ENCODE measurements at places on chromosomes 16 and 17.

DNA sequence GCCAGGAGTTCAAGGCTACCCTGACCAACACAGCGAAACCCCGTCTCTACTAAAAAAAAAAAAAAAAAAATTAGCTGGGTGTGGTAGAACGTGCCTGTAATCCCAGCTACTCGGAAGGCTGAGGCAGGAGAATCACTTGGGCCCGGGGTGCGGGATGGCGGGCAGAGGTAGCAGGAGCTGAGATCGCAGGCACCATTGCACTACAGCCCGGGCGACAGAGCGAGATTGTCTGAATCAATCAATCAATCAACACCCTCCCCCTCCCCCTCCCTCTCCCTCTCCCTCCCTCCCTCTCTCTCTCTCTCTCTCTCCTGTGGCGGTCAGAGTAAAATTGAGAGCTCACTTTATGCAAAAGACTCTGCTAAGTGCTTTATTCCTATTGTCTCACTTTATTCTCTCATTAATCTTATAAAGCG, 1.2 kb downstream of the HSDL1 start:
- no peak for DNase-seq

GRCh38 chr16:17921357-17921978, 415.1 kb downstream of the NPIPA8 start:
- DNase-seq = no peak

DNA sequence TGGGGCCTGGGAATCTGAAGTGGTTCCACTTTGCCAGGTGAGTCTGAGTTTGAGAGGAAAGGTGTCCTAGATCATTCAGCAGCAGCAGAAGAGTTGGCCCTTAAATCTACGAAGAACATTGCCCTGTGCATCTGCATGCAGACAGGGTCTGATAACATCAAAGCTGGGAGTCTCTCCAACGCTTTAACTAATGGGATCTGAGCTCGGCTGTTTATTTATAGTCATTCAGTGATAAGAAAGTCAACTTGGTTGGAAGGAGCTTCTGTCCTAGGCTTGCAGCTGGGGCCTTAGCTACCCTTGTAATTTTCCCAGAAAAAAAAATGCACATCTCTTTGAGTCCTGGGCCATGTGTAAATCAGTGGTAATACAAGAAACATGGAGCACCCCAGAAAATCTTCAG, 418.0 kb upstream of the HSBP1 start:
- no peak for DNase-seq

GRCh38 chr16:64539811-64540371, 582.0 kb downstream of the CDH11 start:
- DNase-seq = no peak

- peak; percentile 75 for DNase-seq
Observed at GRCh38 chr16:19130852-19131824, 17.4 kb downstream of the ITPRIPL2 start.

GRCh38 chr16:51148678-51149228, 2.3 kb downstream of the SALL1 start:
- DNase-seq = no peak

- DNase-seq = no peak
Observed at GRCh38 chr17:2138318-2138717, 83.4 kb downstream of the HIC1 start.

DNA sequence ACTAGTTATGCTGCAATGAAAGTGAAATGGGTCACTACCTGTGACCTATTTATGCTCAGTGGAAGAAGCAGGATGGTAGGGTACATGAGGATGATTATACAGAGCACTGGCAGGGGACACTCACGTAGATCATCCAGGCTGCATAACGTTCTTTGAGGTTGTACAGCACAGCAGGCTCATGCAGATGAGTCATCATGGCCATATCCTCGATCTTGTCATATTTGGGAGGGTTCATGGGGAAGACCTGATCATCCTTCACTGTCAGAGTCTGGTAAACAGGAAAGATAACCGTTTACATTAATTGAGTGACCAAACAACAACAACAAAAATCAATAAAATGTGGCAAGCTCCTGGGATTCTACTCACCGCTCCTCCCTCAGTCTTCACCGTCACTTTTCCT, 2.1 kb downstream of the MYH2 start:
- no peak for DNase-seq

- DNase-seq = no peak
Observed at GRCh38 chr17:57867126-57867525, 17.3 kb upstream of the MRPS23 start.
